ENCODE measurements at places on chromosomes 13 and 19. TPM values are rescaled to one million over a fixed set of nuclear protein-coding genes. Genes with fewer than 3 reads are reported as not detected.
A peak's percentile ranks its signal among the peaks of the same experiment; 100 is the strongest.

DNA sequence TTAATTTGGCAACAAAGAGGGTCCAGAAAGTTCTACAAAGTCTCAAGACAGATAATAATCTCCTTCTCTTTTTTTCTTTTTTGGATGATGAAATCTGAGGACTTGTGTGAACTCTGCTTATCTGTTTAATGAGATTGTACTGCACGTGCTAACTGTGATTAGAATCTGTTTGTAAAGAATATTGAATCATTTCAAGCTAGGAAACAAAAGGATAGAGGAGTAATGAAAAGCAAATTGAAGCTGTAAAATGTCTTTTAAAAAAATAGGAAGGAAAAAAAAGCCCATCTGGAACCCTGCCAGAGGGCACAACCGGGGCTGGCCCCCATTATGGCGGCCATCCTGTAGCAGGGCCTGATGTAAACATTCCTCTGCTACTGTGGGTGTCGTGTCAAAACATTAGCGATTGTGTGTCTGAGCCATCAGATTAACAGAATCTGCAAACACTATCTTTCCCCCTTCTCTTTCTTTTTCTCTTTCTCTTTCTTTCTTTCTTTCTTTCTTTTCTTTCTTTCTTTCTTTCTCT is 83.0 kb downstream of the FLT1 start:
- no peak for DNase-seq
- H3K27ac ChIP-seq = no peak overlapping the region
- no peaks in the 10 kb centered on the region for H3K36me3 ChIP-seq
- peaks cover 4% of the 10 kb centered on the region for H3K27me3 ChIP-seq

DNA sequence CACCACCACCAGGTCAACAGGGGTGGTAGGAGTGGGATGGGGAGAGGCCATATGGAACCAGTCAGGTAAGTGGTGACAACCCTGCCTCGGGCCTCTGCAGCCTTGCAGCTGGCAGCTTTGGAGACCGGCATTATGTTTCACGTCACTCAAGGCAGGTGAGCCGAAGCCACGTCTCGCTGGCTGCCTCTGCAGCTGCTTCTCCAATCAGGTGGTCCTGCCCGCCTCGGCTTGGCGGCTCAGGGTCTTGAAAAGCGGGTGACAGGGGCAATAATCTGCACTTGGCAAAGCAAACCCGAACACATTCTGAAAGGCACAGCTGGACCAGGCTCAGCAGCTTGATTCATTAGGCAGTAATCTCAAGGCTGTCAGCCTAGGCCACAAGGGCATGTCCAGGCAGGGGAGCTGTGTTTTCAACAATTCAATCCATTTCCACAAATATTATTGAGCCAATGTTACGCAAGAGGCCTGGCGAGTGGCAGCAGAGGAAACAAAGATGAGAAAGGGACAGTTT is 77.4 kb upstream of the PCDH8 start:
- H3K27me3 ChIP-seq = no peaks in the 10 kb centered on the region
- no peak overlapping the region for H3K27ac ChIP-seq
- DNase-seq = no peak
- no peak overlapping the region for H3K4me3 ChIP-seq
- H3K36me3 ChIP-seq = no peaks in the 10 kb centered on the region

DNA sequence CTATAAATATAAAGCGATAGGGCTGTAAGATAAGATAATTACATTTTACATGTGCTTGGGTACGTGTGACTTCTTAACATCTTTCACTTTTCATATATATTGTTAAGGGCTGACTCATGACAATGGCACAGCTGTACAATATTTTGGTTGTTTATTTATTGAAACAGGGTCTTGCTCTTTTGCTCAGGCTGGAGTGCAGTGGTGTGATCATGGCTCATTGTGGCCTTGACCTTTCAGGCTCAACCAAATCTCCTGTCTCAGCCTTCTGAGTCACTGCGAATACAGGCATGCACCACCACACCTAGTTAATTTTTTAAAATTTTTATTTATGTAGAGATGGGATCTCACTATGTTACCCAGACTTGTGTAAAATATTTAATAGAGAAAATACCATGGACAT is 2532.4 kb upstream of the PCDH20 start:
- no peaks in the 10 kb centered on the region for H3K27me3 ChIP-seq
- H3K4me1 ChIP-seq = no peaks in the 10 kb centered on the region
- no peak overlapping the region for H3K27ac ChIP-seq
- H3K36me3 ChIP-seq = no peaks in the 10 kb centered on the region
- no peak for DNase-seq
- H3K4me3 ChIP-seq = no peak overlapping the region

DNA sequence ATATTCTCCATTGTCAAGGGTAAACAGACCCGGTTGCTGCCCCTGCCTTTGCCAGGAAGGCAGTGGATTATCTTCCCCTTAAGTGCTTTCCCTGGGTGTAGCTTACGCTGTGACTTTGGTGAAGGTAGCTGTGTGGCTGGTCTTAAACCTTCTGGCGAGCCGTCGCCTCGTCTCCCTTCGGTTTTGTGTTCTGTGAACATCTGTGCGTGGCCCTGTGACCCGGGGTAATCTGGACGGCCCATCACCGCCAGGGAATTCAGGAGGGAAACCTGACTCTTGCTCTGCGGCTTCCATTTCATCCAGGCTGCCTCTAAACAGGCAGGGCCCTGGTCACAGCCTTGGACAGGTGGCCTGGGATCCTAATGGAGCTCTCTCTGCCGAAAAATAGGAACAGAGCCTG is 78.7 kb downstream of the SHISA2 start:
- no peaks in the 10 kb centered on the region for H3K36me3 ChIP-seq
- no peaks in the 10 kb centered on the region for H3K27me3 ChIP-seq
- H3K4me1 ChIP-seq = peaks cover 61% of the 10 kb centered on the region
- DNase-seq = no peak

- H3K27me3 ChIP-seq = no peaks in the 10 kb centered on the region
- peaks cover 57% of the 10 kb centered on the region for H3K4me1 ChIP-seq
- no peak overlapping the region for H3K4me3 ChIP-seq
- no peak for DNase-seq
- peak overlapping the region; percentile 94 for H3K27ac ChIP-seq
- peaks cover 37% of the 10 kb centered on the region for H3K36me3 ChIP-seq
These were observed 1.4 kb downstream of the EPN1 start for GRCh38 chr19:55676383-55676782.

DNA sequence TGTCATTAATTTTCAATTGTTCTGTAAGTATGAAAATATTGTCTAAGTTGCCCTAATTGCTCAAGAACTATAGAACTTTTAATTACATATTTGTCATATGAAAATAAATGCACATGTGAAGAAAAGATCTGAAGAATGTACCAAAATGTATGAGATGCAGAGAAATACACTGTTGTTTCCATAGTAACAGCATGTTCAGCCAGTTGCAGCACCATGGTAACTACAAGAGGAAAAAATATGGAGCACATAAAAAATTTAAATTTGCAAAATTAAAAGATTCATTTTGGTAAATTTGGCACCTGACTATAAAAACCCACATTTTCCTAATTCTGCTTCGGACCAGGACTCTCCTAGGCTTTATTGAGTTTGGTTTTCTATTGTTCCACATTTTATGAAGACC is 1170.0 kb upstream of the MIR17HG start:
- H3K4me3 ChIP-seq = no peak overlapping the region
- no peak overlapping the region for H3K27ac ChIP-seq
- no peak for DNase-seq
- H3K36me3 ChIP-seq = no peaks in the 10 kb centered on the region
- no peaks in the 10 kb centered on the region for H3K4me1 ChIP-seq

- no peaks in the 10 kb centered on the region for H3K27me3 ChIP-seq
- H3K4me3 ChIP-seq = no peak overlapping the region
- H3K36me3 ChIP-seq = no peaks in the 10 kb centered on the region
- no peaks in the 10 kb centered on the region for H3K4me1 ChIP-seq
- no peak for DNase-seq
These were observed 997 bp downstream of the ELANE start for GRCh38 chr19:853014-853585.

- no peaks in the 10 kb centered on the region for H3K27me3 ChIP-seq
- no peaks in the 10 kb centered on the region for H3K4me1 ChIP-seq
- no peak overlapping the region for H3K4me3 ChIP-seq
- H3K36me3 ChIP-seq = no peaks in the 10 kb centered on the region
- DNase-seq = no peak
These were observed 540.0 kb downstream of the LMO7 start for GRCh38 chr13:76175961-76176725.

- H3K4me1 ChIP-seq = peaks cover 43% of the 10 kb centered on the region
- DNase-seq = no peak
- peak overlapping the region; percentile 95 for H3K27ac ChIP-seq
- H3K27me3 ChIP-seq = no peaks in the 10 kb centered on the region
- H3K4me3 ChIP-seq = peak overlapping the region; percentile 20
These were observed 816 bp upstream of the PRKD2 start for GRCh38 chr19:46717716-46718143.

DNA sequence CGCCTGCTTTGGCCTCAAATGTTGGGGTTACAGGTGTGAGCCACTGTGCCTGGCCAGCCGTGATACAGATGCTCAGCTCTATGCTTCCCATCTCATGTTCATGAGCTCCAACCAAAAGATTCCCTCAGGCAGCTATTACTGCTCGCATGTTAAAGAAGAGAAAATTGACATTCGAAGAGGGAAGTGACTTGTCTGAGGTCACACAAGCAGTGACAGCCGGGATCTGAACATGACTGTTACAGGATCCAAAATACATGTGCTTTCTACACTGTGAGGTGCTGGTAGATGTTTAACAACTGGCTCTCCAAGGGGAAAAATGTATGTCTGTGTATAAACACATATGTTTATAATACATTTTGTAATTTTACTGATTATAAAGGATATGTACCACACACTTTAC is 11.3 kb downstream of the FPR1 start:
- no peaks in the 10 kb centered on the region for H3K36me3 ChIP-seq
- DNase-seq = no peak
- no peaks in the 10 kb centered on the region for H3K27me3 ChIP-seq
- H3K4me1 ChIP-seq = no peaks in the 10 kb centered on the region

- no peak for DNase-seq
- H3K4me1 ChIP-seq = peaks cover 76% of the 10 kb centered on the region
- H3K4me3 ChIP-seq = no peak overlapping the region
- peak overlapping the region; percentile 38 for H3K27ac ChIP-seq
- H3K27me3 ChIP-seq = no peaks in the 10 kb centered on the region
- no peaks in the 10 kb centered on the region for H3K36me3 ChIP-seq
These were observed 5.9 kb downstream of the KLF12 start for GRCh38 chr13:74128156-74128767.

DNA sequence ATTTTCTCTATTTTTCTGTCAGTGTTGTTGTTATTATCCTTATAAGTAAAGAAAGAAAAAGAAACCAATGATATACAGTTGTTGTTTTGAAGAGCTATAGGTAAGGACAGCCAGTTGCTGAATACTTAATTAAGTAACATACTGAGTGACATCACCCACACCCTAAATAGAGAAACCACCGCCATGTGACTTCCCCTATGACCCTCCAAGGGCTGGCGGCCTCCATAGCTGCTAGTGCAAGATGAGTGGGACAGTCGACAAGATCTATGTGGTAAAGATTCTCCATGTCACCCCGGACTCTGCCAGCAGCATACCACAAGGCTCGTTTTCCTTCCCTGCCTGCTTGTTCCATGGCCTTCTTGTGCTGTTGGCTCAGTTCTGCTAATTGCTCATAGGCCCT is 221.1 kb downstream of the DNAJC15 start:
- H3K36me3 ChIP-seq = no peaks in the 10 kb centered on the region
- H3K4me3 ChIP-seq = no peak overlapping the region
- no peaks in the 10 kb centered on the region for H3K27me3 ChIP-seq
- DNase-seq = no peak
- H3K27ac ChIP-seq = no peak overlapping the region
- no peaks in the 10 kb centered on the region for H3K4me1 ChIP-seq

DNA sequence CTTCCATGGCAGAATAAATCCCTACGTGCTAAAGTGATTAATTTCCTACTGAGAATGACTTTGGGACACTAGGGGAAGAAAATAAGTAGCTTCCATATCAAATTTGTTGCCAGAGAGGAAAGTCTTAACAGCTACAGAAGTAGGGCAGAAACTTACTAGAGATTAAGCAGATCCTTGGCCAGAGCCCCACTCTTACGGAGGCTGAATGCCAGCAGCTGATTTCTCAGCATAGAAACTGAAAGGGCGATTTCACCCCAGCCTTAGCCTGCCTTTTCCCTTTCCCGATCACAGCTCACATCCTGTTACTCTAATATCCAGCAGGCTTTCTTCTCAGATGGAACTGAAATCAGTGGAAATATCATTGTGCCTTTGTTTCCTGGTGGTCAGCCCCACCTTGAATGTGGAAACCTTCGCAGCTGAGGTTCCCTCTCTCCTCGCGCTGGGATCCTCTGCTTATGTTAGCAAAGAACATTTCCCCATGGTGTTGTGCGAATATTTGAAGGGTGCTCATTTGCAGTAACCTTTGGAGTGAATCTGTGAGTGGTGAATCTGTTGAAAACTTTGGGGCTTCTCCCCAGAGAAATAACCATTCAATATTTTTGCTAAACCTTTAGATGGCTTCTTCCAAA is 8.4 kb downstream of the FAM124A start:
- H3K4me1 ChIP-seq = no peaks in the 10 kb centered on the region
- no peak overlapping the region for H3K4me3 ChIP-seq
- H3K27ac ChIP-seq = no peak overlapping the region

DNA sequence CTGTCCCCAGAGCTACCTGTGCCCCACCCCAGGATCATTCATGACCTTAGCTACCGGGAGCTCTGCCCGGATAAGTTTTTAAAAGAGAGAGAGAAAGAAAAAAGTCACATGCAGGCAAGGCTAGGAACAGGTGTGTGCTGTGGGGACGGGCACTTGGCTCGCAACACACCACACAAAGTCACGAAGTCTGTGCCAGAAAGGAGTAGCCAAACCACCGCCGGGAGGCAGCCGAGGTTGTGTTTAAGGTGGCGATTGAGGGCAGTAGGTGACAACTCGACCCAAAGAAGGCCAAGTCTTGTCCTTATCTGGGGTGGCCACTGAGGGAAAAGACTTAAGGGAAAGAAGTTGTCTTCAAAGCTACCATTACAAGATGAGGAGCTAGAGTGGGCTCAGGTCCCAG is 4.6 kb upstream of the TSHZ3 start:
- H3K4me1 ChIP-seq = peaks cover 50% of the 10 kb centered on the region
- H3K36me3 ChIP-seq = no peaks in the 10 kb centered on the region
- no peak overlapping the region for H3K27ac ChIP-seq
- DNase-seq = no peak
- H3K4me3 ChIP-seq = no peak overlapping the region
- H3K27me3 ChIP-seq = peaks cover 51% of the 10 kb centered on the region

NUP58 gene
- 43.3 TPM for total RNA-seq

C1QTNF9B gene
- total RNA-seq = not detected

ATP8B3 gene
- 5.5 TPM for total RNA-seq

ADPRHL1 gene
- total RNA-seq = 1.3 TPM

ZNF433 gene
- total RNA-seq = 0.38 TPM

TMEM86B gene
- 19.7 TPM for total RNA-seq

CGB8 gene
- not detected for total RNA-seq

PSG7 gene
- not detected for total RNA-seq

All from CD4-positive, alpha-beta memory T cell (primary cell).